Hematopoietic multipotent progenitor cell treated with erythropoietin and hydrocortisone succinate and interleukin-3 and kit ligand, for 8 days (in vitro differentiated cells): ENCODE measurements at places on chromosomes 5 and 9.

DNA sequence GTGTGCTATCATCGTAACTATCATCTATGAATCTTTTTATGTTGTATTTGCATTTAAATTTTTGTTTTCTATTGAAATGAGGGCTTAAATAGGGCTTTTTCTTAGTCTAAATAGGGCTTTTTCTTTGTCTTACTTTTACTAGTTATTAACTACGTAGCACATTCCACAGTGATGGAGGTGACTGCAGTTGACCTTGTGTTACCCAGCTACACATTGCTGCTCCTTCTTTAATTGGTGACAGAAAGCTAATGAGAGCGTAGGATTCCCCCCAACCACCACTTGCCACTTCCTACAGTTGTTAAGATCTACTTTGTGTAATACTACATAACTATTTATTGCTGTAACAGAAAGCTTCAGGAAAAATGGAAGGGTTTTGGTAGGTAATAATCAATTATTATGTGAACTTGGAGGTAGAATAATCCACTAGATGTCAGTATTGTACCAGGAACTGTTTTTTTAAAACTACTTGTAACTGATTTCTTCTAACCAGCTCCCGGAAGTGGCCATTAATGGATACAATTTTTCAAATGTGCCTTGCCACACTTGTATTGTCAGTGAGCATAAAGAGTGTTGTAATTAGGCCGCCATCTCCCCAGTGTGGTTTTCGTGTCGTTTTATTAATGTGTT, 18.0 kb downstream of the MTRR start:
- DNase-seq, result peak; percentile 61

DNA sequence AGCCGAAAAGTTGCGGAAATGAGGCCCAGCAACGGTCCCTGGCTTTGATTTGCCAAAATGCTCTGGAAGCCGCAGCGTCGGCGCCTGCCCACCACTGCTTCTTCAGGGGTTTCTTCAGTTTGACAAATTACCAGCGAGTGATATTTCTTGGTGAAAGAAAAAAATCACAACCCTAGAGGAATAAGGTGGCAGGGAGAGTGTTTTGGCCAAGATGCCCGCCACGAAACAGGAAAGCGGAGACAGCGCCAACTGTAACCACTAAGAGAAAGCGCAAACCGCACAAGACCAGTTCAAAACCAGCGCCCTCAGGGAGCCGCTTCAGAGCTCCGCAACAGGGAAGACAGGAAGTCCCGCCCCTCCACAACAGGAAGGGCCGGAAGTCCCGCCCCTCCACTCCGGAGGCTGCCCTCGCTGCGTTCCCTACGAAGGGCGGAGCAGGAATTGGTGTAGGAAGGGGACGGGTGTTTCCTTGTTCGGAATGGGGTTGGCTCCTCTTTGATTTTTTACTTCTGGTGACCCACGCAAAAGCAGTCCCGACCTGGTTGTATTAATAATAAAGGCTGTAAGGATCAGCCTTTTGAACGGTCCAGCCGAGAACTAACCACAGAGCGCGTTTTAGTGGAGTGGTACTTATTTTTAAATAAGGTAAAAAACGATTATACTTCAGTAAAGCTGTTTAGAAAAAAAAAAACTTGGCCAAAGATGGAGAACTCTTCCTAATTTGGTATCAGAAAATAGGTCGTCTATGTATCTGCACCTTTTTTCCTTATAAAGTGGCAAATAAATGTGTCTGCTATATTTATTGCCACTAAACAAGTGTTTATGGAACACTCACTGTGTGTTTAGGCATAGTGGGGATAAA, at the start of gene C5orf34:
TSS of gene C5orf34 (minus strand) at position 333 of the 862 bp plus-strand sequence. CDS start 5,809 bp downstream, outside the sequence.
- DNase-seq, result peak; percentile 96

- no peak for DNase-seq
Observed at GRCh38 chr5:78974601-78975000, 10.5 kb downstream of the ARSB start.

- peak; percentile 53 for DNase-seq
Observed at GRCh38 chr9:122346478-122347347, 24.1 kb upstream of the PTGS1 start.

DNA sequence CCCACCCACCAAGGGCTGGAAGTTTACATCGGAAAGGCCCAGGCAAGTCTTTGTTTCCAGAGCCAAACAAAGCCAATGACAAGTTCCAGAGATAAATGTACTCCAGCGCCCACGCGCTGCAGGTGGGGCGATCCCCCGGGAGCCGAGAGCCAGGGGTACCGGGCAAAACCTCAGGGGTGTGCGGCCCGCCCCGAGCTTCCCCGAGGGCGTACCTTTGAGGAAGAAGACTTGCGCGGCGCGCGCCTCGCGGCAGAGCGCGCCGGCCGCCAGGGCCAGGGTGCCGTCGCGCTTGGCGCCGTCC, 671 bp downstream of the DUSP1 start:
- no peak for DNase-seq

- no peak for DNase-seq
Observed at GRCh38 chr9:37611961-37612360, 19.6 kb upstream of the TOMM5 start.

GRCh38 chr5:127754706-127755105, 51.5 kb downstream of the CCDC192 start:
- DNase-seq, result no peak
